Pulmonary artery endothelial cell (primary cell): ENCODE measurements at places on chromosomes 7 and 10.

- no peak for DNase-seq
Measured at GRCh38 chr10:87656431-87657072, 3.1 kb upstream of the PAPSS2 start.

DNA sequence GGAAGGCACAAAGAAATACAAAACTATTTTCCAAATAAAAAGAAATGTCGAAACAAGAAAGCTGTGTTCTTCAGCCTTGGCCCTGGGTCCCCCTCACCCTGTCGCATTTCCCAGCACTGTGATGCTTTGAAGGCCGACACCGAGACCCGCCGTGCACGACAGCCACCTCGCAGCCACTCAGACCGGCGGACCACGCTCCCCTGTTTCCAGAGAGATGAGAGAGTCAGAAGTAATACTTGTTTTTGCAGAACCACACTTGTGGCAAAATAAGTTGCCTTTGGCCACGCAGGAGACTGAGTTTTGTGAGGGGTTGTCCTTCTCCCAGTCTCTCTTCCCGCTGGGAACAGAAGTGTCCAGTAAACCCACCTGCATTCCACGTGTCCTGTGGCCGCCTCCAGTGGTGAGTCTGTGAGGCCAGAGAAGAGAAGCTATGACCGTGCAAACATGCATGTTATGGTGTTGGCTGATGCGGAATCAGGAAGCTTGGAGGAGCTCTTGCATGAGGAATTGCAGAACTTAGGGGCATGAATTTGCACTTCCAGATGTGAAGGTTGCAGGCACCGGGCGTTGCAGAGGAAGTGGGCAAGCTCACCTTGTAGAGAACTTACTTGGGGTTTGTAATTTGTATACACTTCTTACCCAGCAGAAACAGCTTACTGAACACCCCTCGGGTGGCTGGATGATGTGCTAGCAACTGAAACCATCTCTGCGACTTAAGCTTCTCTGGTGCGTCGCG lies 194.5 kb downstream of the EBF3 start:
- no peak for DNase-seq

DNA sequence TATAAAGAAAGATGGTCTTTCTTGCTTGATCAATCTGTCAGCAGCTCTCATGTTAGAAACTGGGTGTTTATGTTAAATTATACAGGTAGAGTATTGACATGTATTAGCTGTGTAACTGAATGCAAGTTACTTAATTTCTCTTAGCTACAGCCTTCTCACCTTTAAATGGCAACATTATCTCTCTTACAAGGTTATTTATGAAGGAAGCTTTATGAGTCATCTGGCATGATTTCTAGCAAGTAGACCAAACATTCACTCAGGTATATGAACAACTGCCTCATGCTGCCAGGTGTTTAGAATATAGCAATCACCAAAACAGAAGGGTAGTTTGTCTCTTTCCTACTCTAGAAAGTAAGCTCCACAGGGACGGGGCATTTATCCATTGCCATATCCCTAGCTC lies 8.5 kb downstream of the ARL4A start:
- DNase-seq, result no peak

DNA sequence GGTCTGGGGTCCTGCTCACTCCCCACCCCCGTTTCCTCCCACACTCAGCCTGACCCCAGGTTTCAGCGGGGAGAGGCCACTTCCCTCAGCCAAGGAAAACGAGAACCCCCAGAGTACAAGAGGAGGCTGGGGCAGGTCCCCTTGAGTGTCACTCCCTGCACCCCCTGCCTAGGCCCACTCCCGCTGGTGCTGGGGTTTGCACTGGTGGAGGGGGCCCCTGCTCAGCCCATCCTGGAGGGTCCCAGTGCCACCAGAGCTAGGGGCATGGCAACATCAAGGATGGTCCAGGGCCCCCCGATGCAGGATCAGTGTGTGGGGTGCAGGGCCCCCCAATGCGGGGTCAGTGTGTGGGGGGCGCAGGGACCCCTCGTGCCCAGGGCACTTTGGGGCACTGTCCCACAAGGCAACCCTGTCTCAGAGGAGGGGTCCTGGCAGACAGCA lies 70.5 kb upstream of the KCTD7 start:
- no peak for DNase-seq

GRCh38 chr7:155412416-155413253 lies 45.3 kb upstream of the EN2 start:
- DNase-seq, result no peak
